ENCODE measurements at places on chromosomes 7 and 10.

DNA sequence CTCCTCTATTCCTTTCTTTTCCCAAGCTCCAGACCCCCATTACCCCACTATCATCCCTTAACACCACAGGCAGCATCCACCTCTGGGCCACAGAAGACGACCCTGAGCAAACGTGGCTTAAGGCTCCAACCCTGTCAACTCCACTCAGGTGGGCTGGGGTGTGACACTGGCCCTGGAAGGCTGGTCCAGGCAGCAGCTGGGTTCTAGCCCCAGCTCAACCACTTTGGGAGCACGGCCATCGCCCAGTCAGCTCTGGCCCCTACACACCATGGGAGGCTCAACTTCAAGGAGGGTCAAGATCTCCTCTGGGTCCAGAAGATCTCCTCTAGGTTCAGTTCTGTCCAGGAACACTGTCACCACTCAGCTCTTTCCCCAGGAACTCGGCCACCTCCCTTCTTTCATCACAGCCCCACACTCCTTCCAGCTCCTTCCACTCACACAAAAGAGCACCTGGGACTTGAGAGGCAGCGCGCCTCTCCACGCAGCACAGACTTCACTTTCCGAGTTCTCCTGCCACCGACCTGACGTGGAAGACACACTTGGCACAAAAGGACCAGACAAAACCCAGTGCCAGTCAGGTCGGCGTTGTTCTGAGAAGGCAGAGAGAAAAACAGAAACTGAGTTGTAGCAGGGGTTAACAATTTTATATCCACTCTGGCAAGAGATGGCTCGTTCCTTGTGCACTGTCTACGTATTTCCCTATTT is 84.1 kb downstream of the CTBP2 start:
- no peak for DNase-seq

DNA sequence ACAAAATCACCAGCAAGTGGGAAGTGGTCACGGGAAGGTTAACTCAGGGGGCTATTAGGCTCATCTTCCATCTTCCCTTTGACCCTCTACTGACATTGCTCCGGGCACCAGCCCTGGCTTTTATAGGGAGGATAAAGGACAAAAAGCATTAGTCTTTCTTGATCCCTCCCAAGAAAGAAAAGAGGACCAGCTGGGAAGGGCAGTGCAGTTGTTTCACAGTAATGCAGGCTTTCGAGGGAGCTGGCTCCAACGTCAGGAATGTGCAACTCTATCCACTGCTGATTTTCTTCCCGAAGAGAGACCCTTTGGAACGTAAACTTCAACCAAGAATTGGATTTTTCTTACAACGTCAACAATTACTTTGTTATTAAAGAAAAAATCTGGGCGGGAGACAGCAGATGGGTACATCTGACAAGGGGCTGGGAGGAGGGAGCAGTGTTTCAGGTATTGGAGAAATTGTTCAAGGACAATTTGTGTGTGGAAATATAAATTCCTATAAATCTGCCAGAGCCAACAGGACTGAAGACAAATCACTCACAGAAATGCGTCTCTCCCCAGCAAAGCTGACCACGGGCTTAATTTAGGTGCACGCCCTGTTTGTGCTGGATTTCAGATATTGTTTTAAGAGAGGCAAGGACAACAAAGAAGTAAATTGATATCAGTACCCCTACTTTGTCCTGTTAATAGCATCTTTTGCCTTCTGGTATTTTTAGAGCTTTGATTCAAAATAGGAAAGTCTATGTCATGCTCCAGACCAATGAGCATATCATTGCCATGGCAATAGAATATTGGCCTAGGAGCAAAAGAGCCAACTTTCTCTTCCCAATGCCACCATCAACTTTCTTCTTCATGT is 23.4 kb upstream of the ARID5B start:
- no peak for DNase-seq

DNA sequence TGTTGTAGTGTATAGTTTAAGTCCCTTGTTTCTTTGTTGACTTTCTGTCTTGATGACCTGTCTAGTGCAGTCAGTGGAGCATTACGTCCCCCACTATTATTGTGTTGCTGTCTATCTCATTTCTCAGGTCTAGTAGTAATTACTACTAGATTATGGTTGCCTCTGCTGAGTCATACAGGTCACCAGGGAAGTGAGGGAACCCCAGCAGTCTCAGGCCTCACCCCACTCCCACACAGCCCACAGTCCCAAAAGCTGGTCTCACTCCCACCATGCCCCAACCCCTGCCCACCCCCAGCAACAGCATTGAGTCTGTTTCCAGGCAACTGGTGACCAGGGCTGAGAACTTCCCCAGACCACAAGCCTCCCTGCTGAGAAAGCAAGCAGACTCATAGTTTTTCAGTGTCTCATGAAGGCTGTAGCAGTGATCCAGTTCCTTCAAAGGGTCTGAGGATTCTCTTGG is 88.0 kb downstream of the PLXDC2 start:
- DNase-seq = no peak

DNA sequence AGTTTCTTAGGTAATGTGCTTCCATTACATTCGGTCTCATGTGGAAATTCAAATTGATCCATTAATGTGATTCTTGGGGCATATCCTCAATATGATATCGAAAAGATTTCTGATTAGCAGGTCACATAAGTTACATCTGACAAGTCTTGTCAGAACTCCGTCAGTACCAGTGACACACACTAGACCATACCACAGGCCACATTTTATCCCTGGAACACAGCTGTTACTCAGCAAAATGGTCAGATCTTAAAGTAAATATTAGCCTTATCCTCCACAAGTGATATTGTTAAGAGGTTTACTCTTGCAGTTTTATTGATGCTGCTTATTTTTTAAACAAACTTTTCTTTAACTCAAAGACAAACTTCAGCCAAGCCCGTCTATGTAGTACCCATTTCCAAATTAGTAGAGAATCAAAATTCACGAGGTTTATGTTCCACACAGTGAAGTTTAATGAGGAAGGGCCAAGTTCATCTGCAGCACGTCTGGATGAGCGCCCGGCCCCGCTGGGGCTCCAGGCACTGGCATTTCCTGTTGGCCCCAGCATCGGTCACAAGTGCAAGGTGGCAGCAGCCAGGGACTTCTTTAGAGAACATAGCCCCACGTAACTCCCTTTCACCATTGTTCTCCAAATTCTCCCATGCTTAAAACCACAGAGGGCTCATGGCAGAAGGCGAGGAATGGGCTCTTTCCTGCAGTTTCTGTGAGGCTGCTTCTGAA is 132.2 kb downstream of the VIPR2 start:
- DNase-seq = no peak

Measured in vagina (tissue), 2 donors.